ENCODE measurements at places on chromosomes 2 and 18.

- DNase-seq, result no peak
Observed at GRCh38 chr2:71813807-71814470, 333.7 kb downstream of the CYP26B1 start.

DNA sequence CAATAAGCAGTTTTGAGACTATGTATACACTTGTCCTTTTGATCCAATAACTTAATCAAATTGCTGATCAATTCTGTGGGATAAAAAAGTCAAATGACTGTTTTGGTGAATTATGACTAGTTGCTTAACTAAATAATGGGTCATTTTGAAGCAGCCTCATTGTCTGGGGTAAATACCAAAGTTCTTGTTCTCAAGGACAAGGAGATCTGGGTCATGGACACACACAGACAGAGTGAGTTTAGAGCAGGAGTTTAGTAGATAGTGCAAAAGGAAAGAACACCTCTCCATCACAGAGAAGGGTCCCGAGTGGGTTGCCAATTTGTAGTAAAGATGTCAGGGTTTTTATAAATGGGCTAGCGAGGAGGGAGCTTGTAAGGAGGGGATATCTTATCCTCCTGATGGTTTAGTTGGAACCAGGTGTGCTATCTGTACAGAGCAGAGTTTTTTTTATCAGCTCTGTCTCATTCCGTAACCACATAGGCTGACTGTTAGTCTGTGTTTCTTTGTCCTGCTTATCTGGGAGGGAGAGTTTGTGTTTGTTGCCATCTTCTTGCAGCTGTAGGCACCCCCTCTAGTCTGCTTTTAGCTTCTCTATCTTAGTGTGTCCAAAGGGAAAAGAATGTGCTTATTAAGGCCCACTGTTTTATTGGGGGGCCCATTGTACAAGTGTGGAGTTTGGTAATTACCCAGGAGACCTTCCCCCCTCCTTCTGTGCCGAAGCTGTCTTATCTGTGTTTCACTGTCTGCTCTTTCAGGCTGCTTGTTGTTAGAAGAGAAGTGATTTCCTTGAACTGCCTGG, 48.7 kb upstream of the C1GALT1C1L start:
- no peak for DNase-seq

DNA sequence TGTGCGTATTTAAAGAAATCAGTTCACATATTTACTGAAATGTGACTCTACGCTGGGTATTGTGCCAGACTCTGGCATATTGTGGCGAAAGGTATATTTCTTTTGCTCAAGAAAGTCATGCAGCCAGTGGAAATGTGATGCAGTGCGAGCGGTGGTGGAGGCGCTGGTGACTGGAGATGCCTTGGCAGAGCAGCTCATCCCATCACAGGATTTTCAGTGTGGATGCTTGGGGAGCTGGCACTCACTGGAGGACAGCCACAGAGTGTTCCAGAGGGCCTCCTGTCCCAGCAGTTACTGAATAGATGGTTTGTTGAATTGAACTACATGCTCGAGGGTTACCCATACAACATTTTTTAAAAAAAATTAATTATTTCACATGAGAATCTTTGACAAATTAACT, 117.6 kb downstream of the ZNF407 start:
- DNase-seq, result no peak

DNA sequence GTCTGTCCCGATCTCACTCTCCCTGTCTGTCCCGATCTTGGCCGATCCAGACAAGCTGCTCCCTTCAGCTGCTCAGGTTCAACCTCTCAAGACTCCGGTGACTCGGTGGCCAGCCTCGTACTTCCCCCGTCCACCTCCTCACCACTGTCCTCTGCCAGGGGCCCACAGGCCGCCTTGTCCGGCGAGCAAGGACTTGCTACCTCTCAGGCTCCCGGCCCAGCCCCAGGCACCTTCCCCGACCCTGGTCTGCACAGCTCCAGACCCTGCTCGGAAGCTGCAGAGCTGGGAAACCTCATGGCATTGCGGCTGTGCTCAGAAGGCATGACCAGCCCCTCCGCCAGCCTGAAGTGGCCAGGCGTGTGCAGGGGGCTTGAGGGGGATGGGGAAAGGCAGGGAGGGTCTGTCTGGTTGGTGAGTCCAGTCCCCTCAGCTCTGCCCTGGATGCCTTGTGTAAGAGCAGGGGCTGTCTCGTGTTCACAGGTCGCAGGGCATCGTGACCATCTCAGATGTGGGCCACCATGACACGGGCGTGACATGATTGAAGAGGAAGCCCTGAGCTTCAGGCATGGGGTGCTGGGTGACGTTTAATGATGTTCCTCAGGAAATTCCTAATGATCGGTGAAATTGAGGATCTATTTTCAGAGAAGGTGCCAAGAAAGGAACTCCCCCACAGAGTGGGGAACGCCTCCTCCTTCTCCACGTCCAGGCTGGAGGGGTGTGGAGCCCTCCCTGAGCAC, 121.2 kb upstream of the CTDP1 start:
- DNase-seq, result no peak

DNA sequence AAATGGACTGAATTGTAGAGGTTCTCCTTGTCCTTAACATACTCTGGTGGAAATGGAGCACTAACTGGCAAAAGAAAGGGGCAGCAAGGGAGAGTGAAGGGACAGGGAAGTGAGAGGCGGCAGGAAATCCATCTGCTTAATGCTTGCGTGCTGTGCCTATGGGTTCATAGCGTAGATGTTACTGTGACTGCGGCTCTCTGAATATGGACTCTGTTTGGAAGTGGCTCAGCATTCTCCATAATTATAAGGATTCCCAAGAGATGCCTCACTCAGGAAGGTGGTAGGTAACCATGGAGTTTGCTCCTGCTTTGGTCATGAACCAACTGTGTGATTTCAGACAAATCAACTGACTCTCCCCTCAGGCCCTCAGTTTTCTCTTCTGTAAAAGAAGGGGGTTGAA, 50.0 kb downstream of the MYO3B start:
- DNase-seq, result no peak

DNA sequence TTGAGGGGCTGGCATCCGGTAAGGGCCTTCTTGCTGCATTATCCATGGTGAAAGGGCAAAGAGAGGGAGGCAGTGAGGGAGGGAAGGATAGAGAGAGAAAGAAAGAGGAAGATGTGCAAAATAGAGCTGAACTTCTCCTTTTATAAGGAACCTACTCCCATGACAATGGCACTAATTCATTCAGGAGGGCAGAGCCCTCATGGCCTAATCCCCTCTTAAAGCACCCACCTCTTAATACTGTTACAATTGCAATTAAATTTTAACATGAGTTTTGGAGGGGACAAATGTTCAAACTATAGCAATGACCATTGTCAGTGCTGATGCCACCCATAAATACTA, 60.2 kb downstream of the CXCR4 start:
- no peak for DNase-seq

DNA sequence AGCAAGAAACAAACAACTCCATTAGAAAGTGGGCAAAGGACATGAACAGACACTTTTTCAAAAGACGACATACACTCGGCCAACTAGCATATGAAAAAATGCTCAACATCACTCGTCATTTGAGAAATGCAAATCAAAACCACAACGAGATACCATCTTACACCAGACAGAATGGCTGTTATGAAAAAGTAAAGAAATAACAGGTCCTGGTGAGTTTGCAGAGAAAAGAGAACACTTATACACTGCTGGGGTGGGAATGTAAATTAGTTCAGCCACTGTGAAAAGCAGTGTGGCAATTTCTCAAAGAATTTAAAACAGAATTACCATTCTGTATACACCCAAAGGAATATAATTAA, 130.5 kb downstream of the PLCL1 start:
- DNase-seq, result no peak

GRCh38 chr18:61980355-61980754, 87.5 kb upstream of the RNF152 start:
- DNase-seq, result no peak

- no peak for DNase-seq
Observed at GRCh38 chr2:55302241-55302640, 33.2 kb upstream of the MTIF2 start.

- no peak for DNase-seq
Observed at GRCh38 chr18:79071503-79072210, 2.5 kb downstream of the ATP9B start.

DNA sequence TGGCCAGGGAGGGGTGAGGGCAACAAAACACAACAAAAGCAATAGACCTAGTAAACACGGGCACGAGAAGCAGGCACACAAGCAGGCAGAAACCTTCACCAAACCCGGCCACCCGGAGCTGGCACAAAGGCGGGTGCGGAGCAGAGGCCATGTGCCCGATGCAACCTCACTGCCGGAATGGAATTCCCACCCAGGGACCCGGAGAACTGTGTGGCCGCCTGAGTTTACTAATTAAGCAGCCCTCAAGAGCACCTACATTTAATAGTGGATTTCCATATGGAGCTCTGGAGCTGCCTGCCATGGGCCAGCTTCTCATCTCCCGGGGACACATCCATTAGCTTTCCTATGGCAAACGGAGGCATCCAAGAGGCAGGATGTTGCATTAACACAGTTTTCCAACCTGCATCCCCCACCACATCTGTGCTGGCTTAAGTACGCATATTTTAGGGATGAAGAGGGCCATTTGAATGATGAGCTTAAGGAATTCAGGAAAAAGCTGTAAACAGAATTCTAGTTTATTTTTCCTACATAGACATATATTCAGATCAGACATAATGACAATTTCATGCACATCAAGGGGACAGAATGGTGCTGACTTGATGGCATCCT, 104.5 kb upstream of the SMIM21 start:
- no peak for DNase-seq

- no peak for DNase-seq
Observed at GRCh38 chr2:74191596-74192380, 6.6 kb upstream of the MTHFD2 start.

GRCh38 chr18:12886498-12887126, 2.6 kb upstream of the PTPN2 start:
- peak; percentile 30 for DNase-seq

GRCh38 chr2:19559596-19560240, 201.3 kb upstream of the OSR1 start:
- DNase-seq, result no peak
